ENCODE measurements at places on chromosomes 2 and 18. TPM values are rescaled to one million over a fixed set of nuclear protein-coding genes. Genes with fewer than 3 reads are reported as not detected.
A peak's percentile ranks its signal among the peaks of the same experiment; 100 is the strongest.

The MRPL30 gene
- 39.1 TPM for total RNA-seq

DNA sequence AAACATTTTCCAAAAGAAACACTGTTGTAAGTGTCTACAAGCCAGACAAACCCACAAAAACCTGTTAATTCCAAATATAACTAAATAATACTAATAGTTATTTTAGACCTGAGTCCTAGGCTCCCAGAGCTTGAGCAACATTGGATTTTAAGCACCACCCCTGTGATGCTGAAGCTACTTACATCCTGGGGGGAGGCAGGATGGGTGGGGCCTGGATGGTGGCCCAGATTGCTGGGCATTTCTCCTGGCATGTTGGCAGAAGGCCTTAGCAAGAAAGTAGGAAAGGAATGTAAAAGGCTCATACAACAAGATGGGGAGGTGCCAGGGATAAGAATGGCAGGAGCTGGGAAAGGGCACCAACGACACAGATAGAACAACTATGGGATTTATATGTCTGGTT is 50.7 kb upstream of the OTX1 start:
- no peaks in the 10 kb centered on the region for H3K27me3 ChIP-seq
- peaks cover 24% of the 10 kb centered on the region for H3K36me3 ChIP-seq
- DNase-seq: peak; percentile 95
- peaks cover 24% of the 10 kb centered on the region for H3K4me1 ChIP-seq

- H3K4me3 ChIP-seq: no peak overlapping the region
- H3K27me3 ChIP-seq: no peaks in the 10 kb centered on the region
- DNase-seq: no peak
- H3K36me3 ChIP-seq: no peaks in the 10 kb centered on the region
- peaks cover 14% of the 10 kb centered on the region for H3K4me1 ChIP-seq
These were observed 668.7 kb downstream of the SLC4A3 start for GRCh38 chr2:220296174-220296573.

DNA sequence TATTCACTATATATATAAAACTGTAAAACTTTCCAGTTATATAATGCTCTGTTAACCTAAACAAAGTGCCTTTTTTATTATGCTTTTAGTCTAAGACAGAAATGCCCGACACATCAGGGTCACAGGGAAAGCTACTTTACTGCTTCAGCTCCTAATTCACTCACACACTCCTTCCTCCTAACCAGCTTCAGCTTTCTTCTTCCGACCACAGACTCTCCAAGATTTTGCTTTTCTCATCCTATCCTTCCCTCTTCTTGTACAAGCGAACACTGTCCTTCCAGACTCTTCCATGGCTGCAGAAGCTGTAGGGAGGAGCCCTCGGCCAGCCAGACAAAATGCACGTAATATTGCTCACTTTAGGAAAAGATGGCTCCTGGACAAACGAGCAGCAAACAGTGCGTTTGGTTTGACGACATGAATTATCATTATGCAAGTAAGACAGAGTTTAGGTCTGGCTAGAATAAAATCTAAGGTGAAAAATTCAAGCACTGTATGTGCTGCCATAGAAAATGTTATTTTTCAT is 47.5 kb upstream of the HNRNPA3 start:
- H3K4me1 ChIP-seq: peaks cover 22% of the 10 kb centered on the region
- no peak overlapping the region for H3K27ac ChIP-seq
- no peaks in the 10 kb centered on the region for H3K27me3 ChIP-seq
- peak; percentile 56 for DNase-seq
- no peak overlapping the region for H3K4me3 ChIP-seq
- H3K36me3 ChIP-seq: peaks cover 5% of the 10 kb centered on the region

The CYP1B1 gene
- 53.3 TPM for total RNA-seq

DNA sequence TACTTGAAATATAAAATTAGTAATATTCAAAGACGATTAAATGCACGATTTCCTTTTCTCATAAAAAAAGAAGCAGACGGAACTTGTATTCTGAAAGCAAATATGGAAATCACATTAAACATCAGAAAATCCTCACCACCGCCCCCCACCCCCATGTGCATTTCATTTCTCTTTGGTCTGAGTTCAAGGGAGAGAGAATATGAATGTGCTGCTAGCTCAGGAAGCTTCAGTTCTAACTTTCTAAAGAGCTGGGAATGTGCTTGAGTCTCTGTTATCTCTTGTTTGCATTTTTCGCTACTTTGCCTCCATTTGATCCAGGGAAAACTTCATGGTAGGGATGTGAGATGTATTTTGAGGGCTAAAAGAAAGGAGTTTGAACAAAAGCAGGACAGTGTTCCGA is 143.6 kb downstream of the NEDD4L start:
- no peak for DNase-seq
- no peaks in the 10 kb centered on the region for H3K36me3 ChIP-seq
- no peaks in the 10 kb centered on the region for H3K27me3 ChIP-seq
- H3K4me3 ChIP-seq: no peak overlapping the region

- no peak overlapping the region for H3K27ac ChIP-seq
- H3K4me1 ChIP-seq: no peaks in the 10 kb centered on the region
- DNase-seq: no peak
- peaks cover 16% of the 10 kb centered on the region for H3K27me3 ChIP-seq
- no peaks in the 10 kb centered on the region for H3K36me3 ChIP-seq
- no peak overlapping the region for H3K4me3 ChIP-seq
These were observed 9.7 kb upstream of the ATP6V1B1 start for GRCh38 chr2:70926042-70926441.

GRCh38 chr2:10084223-10084865 is 4.1 kb upstream of the CYS1 start:
- H3K4me3 ChIP-seq: no peak overlapping the region
- no peaks in the 10 kb centered on the region for H3K36me3 ChIP-seq
- DNase-seq: no peak
- H3K27ac ChIP-seq: no peak overlapping the region

- DNase-seq: no peak
- no peaks in the 10 kb centered on the region for H3K27me3 ChIP-seq
- H3K4me1 ChIP-seq: peaks cover 12% of the 10 kb centered on the region
- no peak overlapping the region for H3K27ac ChIP-seq
- H3K36me3 ChIP-seq: no peaks in the 10 kb centered on the region
- H3K4me3 ChIP-seq: no peak overlapping the region
These were observed 28.7 kb downstream of the NIFK start for GRCh38 chr2:121707920-121708361.

DNA sequence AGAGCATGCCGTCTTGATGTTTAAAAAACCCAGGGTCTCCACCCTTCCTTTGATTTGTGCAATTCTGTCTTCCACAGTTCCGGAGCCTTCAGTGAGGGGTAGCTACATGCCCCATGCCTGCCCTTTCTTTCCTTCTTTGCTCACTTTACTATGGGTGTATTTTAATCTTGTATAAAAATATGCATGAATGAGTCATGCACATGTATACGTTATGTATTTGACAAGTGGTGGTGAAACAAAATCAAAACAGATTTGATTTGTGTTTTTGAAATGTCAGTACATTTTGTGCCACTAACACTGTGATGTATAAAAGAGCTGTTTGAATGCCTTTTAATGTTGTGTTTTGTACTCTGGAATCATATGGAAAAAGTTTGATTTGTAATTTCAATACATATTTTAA is 126.5 kb downstream of the RNF144A start:
- H3K27ac ChIP-seq: no peak overlapping the region
- no peaks in the 10 kb centered on the region for H3K36me3 ChIP-seq
- peaks cover 79% of the 10 kb centered on the region for H3K27me3 ChIP-seq
